Stimulated activated CD4-positive, alpha-beta T cell treated with anti-CD3 and anti-CD28 coated beads, Interleukin-1b, Interleukin-23, amount 100 ng/mL, for 48 hours (primary cell): ENCODE measurements at places on chromosomes 2 and 18.

GRCh38 chr2:190571686-190572085 lies 37.2 kb upstream of the NEMP2 start:
- no peak for DNase-seq

DNA sequence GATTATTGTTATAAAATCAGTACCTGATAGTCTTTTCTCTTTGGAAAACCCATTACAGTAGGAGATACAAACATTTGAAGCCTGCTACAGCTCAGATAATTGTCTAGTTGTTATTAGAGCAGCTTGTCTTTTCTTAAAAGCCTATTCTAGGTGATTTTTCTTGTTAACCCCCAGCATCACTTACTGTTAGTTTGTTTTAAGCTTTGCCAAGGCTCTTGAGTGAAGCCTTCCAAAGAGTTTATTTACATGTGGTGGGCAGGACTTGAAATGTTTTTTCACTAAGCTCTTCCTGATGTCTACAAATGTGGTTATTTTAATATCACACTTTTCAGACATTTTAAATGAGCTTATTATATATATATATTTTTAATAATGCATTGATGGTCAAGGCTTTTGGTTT lies 791.3 kb downstream of the PLCL1 start:
- DNase-seq, result no peak

DNA sequence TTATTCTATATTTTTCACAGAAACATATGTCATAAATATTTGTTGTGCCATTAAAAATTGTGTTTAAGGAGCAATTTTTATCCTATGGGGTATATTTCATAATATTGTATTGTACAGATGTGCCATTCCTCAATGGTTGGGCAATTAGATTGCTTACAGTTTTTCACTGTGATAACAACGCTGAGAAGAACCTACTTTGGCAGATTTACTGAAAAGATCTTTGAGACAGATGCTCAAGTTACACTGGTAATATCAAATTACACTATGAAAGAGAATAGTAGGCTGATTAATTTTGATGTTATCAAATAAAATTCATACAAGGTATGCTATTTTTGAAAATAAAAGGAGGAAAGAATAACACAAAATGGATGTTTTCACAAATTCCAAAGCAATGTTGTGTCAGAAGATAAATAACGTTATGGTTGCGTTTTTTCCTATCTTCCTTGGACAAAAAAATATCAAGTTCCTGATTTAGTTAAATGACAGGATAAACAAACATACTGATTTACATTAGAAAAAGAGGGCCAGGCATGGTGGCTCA lies 335.1 kb upstream of the ZNF521 start:
- DNase-seq, result no peak

DNA sequence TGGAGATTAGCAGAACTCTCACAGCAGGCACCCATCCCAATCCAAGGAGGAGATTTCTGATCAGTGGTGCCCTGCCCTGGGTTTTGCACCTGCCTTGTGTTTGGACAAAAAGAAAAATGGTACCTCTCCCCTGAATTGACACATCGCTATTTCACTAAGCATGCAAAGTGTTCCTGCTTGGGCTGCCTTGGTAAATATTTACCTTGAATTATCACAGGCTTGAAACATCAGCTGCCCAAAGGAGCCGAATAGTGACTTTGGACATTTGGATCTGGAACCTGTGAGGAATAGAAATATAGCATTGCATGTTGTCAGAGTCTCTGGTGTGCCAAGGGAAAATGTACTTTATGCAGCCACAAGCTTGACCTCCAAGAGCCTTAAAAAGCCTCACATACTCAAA lies 926.4 kb upstream of the FANCL start:
- DNase-seq, result no peak

- DNase-seq, result no peak
Measured at GRCh38 chr2:196601430-196602306, 37.8 kb upstream of the CCDC150 start.

- DNase-seq, result no peak
Measured at GRCh38 chr2:208136716-208137094, 7.1 kb upstream of the CRYGC start.

DNA sequence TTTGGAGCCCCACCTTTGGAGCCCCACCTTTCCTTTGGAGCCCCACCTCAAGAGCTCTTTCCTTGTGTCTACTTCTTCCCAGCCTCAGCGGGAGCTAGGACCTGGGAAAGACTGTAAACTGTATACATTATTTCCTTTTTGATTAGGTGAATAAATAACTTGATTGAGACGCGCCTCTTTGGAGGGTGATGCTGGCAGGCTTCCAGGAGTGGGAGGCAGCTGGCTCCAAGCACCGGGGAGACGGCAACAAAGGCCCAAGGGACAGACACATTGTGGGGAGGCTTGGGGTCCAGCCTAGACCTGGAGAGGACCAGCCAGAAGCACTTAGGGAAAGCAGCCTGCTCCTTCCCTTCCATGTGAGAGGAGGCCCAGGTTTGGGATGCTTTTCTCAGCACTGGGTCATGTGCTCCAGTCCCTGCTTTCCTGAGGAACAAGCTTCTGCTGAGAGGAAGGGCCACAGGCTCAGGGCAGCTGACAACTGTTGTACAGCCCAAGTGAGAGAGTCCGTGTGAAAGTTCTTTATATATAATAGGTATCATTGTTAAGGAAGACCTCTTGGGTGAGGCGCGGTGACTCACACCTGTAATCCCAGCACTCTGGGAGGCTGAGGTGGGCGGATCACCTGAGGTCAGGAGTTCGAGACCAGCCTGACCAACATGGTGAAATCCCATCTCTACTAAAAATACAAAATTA lies 297.2 kb upstream of the SLC14A2 start:
- no peak for DNase-seq

DNA sequence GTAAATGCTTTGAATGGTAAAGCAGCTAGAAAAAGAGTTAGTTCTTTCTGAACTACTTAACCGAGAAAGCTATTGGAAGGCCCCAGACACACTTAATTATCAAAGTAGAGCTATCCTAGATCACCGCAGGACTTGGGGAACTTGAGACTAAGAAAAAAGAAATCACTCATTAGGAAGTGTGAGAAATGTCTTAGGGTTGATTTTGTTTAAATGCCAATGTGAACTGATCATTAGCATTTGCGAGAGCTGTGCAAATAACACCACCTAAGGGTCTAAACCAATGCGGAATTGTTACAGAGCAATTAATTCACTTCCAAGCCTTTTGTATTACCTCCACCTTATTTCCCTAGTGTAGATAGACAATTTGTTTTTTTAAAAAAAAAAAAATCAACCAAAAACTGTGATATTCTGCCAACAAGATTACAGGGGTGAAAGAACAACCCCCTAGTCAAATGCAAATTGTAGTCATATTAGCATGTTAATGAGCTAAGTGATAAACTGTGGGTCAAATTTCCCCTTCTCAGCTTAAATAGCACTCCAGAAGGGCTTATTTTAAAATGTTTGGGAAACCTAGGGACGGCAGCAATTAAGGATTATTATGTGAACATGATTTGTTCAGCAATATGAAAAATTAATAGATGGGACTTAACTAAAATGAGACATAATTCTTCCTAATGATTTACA lies 246.2 kb upstream of the STON1 start:
- no peak for DNase-seq

DNA sequence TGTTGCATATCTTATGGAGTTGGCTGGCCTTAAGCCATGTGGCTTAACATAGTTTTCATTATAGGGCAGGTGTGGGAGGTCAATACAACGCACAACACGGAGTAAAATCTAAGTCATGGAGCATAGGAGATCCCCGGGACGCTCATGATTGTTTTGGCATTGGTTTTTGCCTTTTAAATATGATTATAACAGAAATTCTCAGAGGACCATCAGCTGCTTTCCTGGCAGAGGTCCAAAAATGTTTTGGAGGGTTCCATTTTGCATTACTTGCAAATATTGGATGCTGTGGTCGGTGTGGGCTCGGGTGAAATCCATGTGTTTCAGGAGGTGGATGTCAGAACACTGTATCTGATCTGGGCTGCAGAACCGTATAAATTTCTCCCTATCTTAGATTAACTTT lies 3.4 kb downstream of the NCOA1 start:
- no peak for DNase-seq

- no peak for DNase-seq
Measured at GRCh38 chr2:69013142-69013839, at the start of gene ANTXR1. TSS of gene ANTXR1 (plus strand) at chr2:69013179. CDS start at chr2:69013500, 321 bp downstream.

DNA sequence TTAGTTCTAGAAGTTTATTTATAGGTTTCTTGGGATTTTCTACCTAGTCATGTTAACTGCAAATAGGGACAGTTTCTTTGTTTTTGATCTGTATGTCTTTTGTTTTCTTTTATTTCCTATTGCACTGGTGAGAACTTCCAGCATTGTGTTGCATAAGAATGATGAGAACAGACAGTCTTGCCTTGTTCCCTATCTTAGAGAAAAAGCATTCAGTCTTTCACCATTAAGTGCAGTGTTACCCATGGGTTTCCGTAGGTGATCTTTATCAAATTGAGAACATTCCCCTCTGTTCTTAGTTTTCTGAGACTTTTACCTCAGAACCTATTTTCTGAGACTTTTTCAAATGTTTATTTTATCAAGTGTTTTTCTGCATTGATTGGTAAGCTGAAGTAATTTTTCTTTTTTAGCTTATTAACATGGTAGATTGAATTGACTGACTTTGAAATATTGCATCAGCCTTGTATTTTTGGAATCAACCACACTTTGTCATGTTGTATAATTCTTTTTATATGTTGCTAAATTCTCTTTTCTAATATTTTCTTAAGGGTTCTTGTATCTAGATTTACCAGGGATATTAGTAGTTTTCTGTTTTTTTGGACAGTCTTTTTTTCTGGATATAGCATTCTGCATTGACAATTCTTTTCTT lies 17.2 kb downstream of the MFSD6 start:
- no peak for DNase-seq

GRCh38 chr2:215697496-215697895 lies 261.6 kb upstream of the FN1 start:
- DNase-seq, result no peak

- DNase-seq, result peak; percentile 69
Measured at GRCh38 chr2:71548646-71549425, 95.5 kb downstream of the DYSF start.

GRCh38 chr2:240858321-240858720 lies 10.3 kb upstream of the AGXT start:
- DNase-seq, result no peak

DNA sequence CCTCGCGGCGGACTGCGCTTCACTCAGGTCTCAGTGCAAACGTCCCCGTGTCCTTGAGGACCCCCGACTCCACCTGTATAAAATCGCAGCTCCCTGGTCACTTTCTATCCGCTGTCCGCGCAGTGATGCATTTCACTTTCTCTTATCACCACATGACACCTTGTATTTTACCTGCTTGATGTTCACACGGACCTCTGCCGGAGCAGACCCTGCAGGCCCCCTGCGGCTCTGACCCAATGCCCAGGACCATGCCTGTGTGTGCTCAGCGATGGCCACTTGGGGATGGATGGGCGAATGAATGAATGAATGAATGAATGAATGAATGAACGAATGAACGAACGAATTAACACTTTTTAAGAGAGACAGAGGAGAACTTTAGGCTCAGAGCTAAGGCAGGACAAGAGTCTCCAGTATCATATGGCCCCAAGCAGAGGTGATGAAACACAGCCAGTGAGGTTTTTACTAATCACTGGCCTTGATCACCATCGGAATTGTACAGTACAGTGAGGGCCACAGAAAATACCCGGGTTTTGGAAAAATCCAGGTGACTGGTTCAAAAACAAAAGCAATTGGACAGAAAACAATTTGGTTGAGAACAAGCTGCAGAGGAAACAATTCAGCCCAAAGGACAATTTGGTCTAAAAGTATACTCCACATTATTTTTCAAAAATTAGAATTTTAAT lies 12.3 kb downstream of the ASPRV1 start:
- no peak for DNase-seq

DNA sequence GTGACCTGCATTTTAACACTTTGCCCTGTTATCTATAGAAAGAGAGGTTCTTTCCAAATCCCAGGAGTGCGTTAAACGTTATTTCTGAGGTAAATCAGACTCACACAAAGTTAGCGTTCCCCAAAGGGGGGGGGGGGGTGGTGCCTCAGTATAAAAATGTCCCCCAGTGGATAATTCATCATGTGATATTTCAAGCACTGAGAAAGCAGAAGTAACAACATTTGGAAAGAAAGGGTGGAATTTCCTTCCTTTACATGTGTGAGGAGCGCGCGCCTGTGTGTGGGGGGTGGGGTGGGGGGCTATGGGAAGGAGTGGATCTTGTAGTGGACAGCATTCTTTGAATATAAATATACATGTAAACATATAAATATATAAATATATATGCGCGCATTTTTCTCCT lies 630.9 kb downstream of the NYAP2 start:
- DNase-seq, result no peak

GRCh38 chr2:54381293-54381692 lies 74.8 kb upstream of the SPTBN1 start:
- DNase-seq, result no peak
